Activated CD8-positive, alpha-beta memory T cell treated with anti-CD3 and anti-CD28 coated beads for 1 hour (primary cell): ENCODE measurements at places on chromosomes 1 and 21.

DNA sequence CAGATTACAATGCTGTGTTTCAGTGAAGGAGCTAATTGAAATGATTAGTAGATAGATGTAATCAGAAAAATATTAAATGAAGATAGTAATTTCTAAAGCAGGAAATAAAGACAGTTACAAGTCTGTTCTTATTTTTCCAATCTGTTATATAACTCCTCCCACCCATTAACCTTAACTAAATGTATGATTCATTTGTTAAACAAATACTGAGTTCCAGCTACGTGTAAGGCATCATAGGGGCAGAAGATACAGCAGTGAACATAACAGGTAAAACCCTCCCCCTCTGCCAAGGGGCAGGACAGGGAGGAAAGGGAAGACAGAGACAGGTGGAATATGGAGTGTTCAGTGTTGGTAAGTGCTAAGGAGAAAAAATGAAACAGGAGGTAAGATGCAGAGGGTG, at the start of gene FAM177B:
FAM177B (plus strand) TSS at position 231 of the 400 bp plus-strand sequence. CDS start 9,344 bp downstream, outside the sequence.
- DNase-seq, result no peak

DNA sequence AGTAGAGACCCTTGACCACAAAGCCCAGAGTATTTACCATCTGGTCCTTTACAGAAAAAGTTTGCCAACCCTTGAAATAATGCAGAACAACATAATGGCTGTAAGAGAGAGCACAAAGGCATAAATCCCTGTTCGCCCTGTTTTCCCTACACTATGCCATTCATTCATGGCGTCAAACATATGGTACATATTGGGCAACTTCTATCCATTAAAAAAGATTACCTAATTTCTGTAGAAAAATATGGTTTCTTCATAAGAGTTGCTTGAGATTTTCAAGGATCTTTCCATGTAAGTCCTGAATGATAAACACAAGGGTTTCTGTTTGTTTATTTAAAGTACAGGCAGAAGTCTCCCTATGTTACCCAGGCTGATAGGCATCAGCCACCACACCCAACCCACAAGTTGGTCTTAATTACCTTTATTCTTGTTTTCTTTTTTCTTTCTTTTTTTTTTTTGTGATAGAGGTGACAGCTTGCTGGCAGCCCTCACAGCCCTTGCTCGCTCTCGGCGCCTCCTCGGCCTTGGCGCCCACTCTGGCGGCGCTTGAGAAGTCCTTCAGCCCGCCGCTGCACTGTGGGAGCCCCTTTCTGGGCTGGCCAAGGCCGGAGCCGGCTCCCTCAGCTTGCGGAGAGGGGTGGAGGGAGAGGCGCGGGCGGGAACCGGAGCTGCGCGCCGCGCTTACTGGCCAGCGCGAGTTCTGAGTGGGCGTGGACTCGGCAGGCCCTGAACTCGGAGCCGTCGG, 68.3 kb upstream of the NR5A2 start:
- no peak for DNase-seq

DNA sequence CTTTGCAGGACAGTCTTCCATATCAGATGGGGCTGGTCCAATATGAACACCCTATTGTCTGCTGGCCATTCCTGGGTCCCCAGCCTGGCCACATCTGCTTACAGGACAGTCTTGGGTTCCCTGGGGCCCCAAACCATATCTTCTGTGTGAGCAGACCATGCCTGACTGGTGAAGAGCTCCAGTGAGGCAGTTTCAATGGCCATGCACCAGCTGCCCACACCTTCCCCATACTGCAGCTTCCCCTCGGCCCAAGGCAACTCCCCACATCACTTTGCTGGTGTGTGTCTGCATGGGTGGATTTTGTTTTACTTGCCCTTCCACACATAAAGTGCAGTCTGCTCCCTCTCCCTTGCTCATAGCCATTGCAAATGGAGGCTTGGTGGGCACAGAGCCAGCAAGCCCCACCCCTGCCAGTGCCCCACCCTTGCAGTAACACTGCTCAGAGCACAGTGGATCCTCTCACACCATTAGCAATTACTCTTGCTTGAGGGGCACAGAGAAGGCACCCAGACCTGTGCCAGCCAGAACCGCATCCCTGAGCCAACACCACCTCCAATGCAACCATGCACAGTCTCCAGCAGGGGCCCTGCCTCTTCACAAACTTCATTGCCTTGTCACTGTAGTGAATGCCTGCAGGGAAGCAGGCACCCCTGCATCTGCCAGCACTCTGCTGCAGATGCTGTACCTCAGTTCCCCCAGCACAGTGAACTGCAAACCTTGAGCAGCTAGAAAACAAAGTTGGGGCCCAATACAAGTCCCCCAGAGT, 474.5 kb upstream of the BEND5 start:
- DNase-seq, result no peak

GRCh38 chr1:110312188-110313121, 26.7 kb upstream of the RBM15 start:
- peak; percentile 45 for DNase-seq

DNA sequence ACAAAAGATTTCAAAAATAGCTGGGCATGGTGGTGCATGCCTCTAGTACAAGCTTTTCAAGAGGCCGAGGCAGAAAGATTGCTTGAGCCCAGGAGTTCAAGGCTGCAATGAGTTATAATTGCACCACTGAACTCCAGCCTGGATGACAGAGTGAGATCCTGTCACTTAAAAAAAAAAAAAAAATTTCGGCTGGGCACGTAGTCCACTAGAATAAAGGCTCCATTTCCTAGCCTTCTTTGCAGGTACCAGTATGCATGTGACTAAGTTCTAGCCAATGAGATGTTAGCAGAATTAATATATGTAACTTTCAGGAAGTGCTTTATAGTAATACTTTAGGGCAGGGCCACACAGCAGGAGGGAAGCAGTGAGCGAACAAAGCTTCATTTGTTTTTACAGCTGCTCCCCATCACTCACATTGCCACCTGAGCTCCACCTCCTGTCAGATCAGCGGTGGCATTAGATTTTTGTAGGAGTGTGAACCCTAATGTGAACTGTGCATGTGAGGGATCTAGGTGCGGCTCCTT, 28.8 kb upstream of the SYDE2 start:
- no peak for DNase-seq

GRCh38 chr1:20601129-20601825, 12.4 kb downstream of the CDA start:
- DNase-seq, result no peak

DNA sequence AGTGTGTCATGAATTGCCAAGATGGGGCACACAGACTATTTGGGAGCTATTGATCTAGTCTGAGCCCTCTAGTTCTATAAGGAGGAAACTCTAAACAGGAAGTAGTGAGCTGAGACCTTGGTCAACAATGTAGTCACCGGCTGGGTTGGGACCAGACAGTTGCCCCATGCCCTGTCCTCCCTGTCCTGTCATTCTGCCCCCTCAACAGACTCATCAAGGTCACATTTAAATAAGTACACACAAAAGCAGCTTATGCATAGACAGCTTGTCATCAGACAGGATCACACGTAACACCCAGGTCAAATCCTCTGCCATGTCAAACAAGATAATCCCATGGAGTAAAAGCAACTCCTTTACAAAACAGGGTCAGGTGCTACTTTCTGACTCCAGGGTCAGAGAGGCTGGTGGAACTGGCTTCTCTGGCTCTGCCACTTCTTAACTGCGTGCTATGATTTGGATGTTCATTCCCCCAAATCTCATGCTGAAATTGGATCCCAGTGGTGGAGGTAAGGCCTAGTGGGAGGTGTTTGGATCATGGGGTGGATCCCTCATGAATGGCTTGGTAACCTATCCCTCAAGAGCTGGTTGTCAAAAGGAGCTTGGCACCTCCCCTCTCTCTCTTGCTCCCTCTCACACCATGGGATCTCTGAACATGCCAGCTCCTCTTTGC, 128.9 kb downstream of the HIVEP3 start:
- DNase-seq, result no peak

GRCh38 chr1:183720028-183720427, 66.9 kb upstream of the APOBEC4 start:
- no peak for DNase-seq

GRCh38 chr1:59176471-59176870, 120.4 kb upstream of the FGGY start:
- DNase-seq, result no peak

DNA sequence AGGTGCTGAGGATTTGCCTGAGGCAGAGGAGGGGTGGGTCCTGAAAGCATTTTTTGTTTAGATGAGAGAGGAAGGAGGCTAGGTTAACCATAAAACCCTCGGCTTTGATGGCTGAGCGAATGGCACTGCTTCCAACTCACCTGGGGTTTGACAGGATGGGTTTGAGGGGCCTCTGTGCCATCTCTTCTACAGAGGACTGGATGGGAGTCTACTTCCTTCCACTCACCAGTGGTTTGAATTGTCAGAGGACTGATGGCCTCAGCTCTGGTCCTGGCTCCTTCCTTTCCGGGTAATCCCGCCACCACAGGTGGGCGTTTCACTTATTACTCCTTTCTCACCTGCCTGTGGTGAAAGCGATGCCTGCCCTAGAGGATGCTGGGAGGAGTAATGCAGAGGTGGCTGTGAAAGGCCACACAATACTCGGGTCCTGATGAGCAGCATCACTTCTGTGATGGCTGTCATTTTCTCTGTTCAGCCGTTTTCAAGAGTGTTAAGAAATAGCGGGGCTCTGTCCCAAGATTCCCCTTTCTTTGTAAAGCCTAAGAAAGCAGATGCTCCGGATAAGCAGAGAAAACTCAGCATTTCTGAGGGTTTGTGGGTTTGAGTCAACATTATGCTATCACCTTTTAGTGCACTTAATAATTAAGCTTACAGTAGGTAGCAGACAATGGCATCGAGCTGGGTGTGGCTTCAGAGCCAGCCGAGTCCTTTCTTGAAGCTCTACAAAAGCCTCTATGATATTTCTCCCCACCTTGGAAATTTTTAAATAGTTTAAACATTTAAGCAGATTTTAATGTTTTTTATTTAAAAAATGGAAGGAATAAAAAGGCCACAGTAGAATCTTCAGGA, 220.7 kb downstream of the HLX start:
- DNase-seq, result no peak

DNA sequence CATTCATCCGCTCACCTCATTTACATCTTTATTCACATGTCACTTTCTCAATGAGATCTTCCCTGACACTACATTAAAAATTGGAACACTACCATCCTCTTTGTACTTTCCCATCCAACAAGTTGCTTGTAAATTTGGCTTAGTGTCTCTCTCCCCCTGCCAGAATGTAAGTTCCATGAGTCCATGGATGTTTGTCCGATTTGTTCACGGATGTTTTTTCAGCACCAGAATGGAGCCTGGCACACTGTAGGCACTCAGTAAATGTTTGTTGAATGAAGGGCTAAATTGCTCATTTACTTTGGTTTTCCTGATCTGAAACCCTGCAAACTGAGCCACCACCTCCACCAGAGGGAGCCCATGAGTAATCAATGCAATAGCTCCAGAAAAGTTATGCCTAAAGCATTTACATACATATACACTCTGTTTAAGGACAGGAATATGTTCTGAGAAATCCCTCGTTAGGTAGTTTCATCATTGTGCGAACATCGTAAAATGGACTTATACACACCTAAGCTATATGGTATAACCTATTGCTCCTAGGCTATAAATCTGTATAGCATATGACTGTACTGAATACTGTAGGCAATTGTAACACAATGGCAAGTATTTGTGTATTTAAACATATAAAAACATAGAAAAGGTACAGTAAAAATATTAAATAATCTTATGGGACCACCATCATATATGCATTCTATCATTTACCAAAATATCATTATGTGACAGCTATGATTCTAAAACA, 2.8 kb upstream of the EYA3 start:
- DNase-seq, result peak; percentile 55

DNA sequence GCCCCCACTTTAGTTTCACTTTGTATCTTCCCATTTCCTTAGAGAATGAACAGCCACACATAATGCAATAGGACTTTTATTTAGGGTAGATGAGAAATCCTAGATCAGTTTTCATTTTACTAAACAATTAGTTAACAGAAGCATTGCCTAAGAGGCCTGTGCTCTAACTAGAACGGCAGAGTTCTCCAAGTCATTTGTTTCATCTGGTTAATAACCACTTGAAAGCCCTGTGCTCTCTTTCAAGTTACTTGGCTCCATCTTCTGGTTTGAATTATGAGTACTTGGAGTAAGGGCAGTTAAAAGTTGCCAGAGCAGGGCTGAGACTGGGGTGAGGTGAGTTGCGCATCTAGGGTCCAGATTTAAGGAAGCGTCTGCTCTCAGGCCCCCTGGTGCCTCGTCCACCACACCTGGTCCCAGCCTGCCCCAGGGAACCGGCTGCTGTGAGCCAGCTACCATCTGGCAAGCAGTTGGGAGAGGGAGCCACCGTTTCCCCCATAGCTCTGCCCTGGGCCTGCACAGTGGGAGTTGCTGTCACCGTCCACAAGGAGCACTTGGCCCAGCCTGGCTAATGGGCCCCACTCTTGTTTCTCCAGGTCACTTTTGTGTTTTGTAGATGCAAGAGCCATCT, 18.1 kb upstream of the SLC44A3 start:
- no peak for DNase-seq

GRCh38 chr1:209721323-209721722, 16.7 kb downstream of the HSD11B1 start:
- DNase-seq, result no peak

- no peak for DNase-seq
Measured at GRCh38 chr1:220698607-220699016, 8.4 kb downstream of the C1orf115 start.

DNA sequence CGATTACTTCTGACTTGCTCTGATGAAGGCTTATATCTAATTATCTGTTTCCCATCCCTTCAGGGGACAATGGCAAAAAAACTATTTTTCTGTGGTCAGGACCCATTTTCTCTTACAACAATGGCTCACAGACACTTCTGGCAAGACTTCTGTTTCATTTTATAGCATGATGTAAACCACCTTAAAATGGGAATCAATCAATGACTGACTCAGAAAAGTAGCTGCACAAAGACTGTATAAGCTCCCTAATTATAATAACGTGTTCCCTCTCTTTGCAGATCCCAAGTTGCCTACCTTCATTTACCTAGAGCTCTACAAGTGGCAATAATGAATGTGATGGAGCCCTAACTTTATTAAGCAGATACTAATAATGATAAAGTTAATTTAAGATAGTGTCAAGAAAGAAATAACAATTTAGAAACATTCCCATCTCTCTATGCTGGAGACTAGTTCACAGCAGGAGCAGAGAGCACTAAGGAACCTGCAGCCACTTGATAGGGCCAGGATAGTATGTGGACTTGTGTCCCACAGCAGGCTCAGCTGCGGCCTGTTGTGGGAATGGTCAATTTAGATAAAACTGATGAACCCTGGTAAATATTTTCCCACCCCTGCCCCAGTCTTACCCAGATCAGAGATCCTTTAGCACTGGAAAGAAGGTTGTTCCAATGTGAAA, 538 bp downstream of the GBP2 start:
- no peak for DNase-seq

DNA sequence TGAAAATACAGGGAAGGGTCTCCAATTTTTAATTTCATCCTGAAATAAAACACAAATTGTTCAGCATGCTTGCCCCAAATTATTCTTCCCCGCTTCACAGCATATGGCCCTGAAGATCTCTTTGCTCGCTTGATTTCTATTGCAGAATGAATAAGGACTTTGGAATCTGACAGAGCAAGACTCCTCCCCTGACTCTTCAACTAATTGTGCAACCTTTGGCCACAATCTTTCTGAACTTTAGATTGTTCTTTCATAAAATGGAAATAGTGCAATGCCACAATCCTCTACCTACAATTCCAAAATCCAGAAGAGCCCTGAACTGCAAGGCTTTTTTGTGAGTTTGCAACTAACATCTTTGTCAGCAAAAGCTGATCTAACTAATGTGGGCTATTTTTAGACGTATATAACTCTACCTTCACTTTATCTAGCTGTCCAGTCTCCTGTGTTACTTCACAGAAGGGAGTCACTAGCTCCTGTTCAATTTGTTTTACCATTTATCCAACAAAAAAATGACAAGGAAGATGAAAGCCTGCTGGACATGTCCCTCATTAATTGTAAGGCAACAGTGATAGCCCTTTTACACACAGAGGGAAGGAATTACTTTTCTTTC, 13.4 kb downstream of the RNASEL start:
- DNase-seq, result no peak

GRCh38 chr1:244862354-244862698, 2.0 kb downstream of the HNRNPU start:
- DNase-seq, result no peak
